Stimulated activated CD8-positive, alpha-beta memory T cell treated with anti-CD3 and anti-CD28 coated beads, Interleukin-4, amount 100 ng/mL, for 24 hours (primary cell): ENCODE measurements at places on chromosomes 13 and 19.

- no peak for DNase-seq
These were observed 5.8 kb downstream of the KASH5 start for GRCh38 chr19:49393881-49394280.

DNA sequence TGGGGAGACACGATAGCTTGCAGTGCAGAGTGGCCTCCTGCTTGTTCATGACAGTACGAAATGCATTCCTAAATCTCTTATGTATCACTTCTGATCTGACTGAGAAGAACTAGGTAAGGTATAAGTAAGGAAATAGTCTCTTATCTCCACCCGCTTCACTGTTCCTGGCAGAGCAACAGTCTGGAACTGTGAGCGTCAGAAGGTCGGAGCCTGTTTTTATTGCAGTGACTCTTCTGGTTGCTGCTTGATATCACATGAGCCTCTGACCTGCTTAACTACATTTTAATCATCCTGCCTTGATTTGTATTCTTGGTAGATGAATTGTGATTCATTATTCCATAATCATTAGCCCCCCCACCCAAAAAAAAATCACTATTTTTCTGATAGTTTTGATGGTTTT lies 69.0 kb downstream of the COL4A2 start:
- DNase-seq = no peak

DNA sequence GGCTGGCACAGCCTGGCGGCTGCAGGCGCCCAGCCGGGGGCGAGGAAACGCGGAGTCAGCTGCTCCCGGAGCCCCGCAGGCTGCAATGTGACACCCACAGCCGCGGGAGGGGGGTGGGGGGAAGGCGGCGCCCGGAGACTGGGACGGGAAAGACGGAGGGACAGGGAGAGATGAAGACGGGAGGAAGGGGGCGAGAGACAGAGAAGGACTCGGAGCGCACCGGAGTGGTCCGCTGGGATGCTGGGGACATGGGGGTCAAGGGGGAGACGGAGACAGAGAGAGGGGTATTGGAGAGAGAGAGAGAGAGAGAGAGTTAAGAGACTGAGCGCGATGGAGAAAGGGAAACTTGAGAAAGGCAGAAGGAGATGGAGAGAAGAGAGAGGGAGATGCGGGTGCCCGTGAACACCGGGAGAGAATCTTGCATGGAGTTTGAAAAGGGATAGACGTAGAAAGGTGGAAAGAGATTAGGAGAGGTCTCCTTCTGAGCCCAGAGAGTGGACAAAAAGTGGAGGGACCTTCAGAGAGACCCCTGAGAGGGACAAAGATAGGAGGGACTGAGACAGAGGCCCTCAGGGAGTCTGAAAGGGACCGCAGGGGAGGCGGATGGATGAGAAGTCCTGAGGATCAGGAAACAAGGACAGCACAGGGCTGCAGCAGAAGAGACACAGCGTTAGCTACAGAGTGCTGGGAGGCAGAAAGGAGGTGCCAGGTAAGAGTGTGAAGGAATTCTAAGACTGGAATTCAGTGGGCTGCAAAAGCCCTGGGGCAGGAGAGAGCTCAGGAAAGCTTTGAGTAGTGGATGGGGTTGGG lies 1.0 kb downstream of the SCN1B start:
- no peak for DNase-seq

DNA sequence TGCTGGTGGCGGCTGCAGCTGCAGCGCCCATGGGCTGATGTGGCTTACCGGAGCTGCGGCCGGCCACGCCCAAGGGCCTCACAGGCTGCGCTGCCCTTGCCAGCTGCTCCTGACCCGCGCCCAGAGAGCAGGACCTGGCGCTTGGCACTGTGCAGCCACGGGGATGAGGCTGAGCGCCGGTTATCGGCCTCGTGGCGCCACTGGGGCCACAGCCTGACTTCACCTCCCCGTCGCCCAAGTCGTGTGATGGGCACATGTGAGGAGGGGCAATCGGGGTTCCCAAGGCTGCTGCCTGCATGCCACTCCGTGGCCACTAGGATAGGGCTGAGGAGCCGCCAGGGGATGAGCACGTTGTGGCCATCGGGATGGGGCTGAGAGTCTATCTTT lies 77.2 kb upstream of the PABPC3 start:
- no peak for DNase-seq

GRCh38 chr13:50594276-50595051 lies 249.0 kb downstream of the DLEU7 start:
- peak; percentile 35 for DNase-seq

- DNase-seq = no peak
These were observed 5.3 kb downstream of the ZNF557 start for GRCh38 chr19:7074705-7075282.

DNA sequence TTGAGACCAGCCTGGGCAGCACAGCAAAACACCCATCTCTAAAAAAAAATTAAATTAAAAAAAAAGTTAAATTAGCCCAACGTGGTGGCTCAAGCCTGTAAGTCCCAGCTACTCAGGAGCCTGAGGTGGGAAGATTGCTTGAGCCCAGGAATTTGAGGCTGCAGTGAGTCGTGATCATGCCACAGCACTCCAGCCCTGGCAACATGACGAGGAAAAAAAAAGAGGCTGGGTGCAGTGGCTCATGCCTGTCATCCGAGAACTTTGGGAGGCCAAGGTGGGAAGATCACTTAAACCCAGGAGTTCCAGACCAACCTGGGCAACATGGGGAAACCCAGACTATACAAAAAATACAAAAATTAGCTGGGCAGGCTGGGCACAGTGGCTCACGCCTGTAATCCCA lies 2.2 kb upstream of the TMEM161A start:
- no peak for DNase-seq

GRCh38 chr13:65913173-65913572 lies 1317.0 kb downstream of the PCDH9 start:
- no peak for DNase-seq

DNA sequence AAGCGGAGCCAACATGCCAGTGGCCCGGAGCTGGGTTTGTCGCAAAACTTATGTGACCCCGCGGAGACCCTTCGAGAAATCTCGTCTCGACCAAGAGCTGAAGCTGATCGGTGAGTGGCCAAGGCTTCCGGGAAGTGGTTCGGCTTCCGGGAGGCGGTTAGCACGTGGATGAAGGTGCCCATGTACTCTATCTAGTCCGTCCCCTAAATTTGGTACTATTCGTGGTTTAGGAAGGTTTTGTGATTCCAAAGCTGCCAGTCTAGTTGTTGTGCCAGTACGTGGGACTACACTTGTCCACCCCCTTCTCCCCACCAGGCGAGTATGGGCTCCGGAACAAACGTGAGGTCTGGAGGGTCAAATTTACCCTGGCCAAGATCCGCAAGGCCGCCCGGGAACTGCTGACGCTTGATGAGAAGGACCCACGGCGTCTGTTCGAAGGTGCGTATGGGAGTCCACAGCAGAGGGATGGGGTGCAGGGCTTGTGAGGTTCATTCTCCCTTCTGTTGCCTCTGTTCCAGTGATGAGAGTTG lies 579 bp downstream of the RPS9 start:
- DNase-seq = no peak

DNA sequence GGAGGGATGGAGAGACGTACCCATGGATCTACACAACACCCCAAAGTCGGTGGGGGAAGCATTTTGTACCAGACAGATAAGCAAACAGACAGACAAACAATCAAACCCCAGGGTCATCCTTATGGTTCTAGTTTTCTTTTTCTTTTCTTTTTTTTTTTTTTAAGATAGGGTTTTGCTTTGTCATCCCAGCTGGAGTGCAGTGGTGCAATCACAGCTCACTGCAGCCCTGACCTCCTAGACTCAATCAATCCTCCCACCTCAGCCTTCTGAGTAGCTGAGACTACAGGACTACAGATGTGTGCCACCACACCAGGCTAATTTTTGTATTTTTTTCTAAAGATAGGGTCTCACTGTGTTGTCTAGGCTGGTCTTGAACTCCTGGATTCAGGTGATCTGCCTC lies 17.9 kb upstream of the FBL start:
- no peak for DNase-seq

GRCh38 chr13:75945841-75946482 lies 309.8 kb downstream of the LMO7 start:
- DNase-seq = no peak

DNA sequence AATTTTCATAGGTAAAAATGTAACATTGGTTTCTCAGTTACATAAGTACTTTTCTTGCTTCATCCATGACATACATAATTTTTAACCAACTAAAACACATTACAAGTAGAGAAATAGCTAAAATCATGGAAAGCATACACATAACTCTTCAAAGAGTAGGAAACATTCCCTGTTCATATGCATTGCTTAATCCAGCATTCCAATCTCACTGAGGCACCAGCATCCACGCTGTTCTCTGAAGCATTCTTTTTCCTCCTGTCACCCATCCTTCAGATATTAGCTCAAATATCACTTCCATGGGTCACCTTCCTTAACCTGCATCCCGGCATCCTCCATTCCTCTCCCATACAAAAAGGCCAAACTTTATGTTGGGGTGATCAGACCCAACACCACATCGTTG lies 79.1 kb downstream of the ZNF254 start:
- DNase-seq = no peak

DNA sequence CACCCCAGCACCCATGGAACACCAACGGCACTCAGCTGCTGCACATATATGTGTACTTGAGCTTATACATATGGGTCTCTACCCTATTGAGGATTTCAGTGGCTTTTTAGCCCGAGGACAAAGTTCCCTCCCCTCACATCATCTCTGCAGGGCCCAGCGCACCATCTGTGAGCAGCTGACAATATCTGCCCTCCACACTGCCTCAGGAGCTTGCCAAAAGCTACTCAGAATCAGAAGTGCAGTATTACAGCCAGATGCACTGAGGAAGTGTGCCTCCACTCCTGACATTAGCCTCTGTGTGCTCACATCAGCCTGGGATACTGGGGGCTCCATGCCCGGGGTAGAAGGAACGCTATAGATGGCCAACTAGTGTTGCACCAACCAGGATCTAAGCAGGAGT lies 903.9 kb downstream of the UQCRFS1 start:
- no peak for DNase-seq

GRCh38 chr13:79614250-79614918 lies 133.4 kb downstream of the NDFIP2 start:
- no peak for DNase-seq

DNA sequence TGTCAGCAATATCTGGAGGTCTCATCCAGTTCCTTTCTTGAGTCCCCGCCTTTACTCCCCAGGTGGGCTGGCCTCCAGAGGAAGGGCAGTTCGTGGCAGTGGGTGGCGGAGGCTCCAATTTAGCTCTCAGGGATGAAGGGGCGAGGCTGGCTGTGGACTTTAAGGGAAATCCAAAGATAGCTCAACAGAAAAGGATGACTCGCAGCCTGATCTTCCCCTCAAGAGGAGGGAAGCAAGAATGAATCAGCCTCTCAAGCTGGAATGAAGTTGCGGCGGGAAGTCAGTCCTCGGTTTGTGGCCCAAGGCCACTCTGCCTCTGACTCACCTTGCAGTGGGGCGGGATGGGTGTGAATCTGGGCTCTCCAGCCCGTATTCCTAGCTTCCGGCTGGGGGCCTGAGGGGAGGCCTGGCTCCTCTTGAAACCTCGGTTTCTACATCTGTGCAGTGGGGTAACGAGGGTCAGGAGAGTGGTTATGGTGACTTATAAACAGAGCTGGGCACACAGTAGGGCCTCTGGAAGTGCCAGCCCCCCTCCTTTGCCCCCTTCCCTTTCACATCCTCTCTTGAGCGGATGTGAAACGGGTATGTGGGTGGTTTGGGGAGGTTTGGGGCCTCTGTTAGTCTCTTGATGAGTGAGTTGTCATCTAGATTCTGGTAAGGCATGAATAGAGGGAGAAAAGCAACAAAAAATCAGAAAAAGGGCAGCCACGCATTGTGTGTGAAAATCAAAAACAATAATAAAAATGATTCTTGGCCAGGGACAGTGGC lies 10.5 kb upstream of the SMG9 start:
- DNase-seq = peak; percentile 60

- DNase-seq = no peak
These were observed 3.9 kb downstream of the F10 start for GRCh38 chr13:113126265-113127150.

DNA sequence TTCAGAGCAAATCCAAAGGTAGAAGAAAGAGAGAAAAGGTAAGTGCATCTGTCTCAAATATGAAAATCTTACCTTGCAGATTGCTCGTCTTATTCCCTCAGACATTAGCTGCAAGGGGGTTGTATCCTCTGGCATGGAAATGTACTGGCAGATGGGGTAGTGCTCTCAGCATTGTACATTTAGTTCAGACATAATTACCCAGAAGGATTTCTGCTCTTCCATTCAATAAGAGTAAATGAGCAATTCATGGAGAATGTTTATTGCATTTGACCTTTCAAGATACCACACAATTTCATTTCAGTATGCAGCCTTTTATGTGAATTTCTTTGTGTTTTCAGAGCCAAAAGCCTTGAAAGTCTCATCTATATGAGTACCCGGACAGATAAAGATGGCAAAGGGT lies 63.8 kb downstream of the SCEL start:
- DNase-seq = no peak

DNA sequence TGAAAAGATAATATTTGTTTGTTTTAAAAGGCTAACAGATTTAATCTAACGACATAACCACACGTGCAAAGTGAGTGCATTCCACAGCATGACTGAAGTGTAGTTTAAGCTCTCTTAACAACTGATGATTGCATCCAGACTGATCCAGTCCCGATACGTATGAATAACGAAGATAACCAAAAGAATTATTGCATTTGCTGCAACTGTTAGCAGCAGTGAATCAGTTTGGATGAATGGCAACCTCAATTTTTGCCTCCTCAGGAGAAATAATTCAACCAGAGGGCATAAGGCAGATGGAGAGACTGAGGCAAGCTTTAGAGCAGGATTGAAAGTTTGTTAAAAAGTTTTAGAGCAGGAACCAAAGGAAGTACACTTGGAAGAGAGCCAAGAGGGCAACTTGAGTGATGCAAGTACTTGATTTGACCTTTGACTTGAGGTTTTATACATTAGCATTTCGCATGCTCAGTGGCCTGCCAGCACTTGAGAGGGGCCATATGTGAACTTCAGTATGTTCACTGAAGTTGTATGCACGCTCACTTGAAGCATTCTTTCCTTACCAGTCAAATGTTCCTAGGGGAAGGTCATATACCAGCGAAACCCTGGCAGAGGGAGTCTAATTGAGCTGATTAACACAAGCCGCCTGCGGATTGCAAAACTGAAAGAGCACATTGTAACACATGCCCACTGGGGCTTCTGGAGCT lies 835.0 kb upstream of the PCDH20 start:
- no peak for DNase-seq

DNA sequence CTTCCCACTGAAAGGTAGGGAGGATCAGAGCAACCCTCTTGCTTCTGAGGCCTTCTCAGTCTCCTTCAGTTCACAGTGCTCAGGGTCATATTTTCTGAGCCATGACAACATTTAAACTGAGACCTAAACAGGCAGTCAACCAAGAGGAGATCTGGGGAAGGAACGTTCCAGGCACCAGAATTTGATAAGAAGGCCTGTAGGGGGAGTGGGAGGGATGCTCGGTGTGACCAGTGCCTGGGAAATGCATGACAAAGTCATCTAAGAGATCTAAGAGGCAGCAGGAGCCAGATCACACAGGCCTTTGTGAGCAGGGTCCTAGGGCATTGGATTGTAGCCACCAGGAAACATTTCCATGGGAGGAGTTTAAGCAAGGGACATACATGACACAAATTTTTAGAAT lies 71.6 kb downstream of the SHISA2 start:
- DNase-seq = no peak

DNA sequence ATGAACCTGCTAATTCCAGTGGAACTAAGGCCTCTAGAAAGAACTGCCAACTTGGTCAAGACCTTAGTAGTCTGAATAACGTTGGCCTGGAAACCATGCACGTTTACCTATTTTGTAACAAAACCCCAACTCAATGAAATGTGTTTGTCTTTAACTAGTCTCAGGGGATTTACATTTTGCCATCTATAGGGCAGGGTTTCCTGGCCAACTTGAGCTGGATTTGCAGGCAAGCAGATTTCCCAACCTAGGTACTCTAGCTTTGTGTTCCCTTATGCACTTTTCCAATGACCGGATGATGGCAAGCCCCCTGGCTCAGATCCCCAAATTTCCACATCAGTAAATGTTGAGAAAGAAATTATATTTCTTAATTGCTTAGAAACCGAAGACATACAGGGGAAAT lies 114.5 kb downstream of the IRS2 start:
- no peak for DNase-seq
